ENCODE measurements at places on chromosomes 6 and 20.
A peak's percentile ranks its signal among the peaks of the same experiment; 100 is the strongest.

GRCh38 chr6:116663308-116663707, 5.3 kb downstream of the ZUP1 start:
- no peaks in the 10 kb centered on the region for H3K27me3 ChIP-seq
- no peak overlapping the region for H3K4me3 ChIP-seq
- no peak for DNase-seq
- H3K4me1 ChIP-seq, result no peaks in the 10 kb centered on the region
- no peaks in the 10 kb centered on the region for H3K36me3 ChIP-seq
- no peak overlapping the region for H3K27ac ChIP-seq

DNA sequence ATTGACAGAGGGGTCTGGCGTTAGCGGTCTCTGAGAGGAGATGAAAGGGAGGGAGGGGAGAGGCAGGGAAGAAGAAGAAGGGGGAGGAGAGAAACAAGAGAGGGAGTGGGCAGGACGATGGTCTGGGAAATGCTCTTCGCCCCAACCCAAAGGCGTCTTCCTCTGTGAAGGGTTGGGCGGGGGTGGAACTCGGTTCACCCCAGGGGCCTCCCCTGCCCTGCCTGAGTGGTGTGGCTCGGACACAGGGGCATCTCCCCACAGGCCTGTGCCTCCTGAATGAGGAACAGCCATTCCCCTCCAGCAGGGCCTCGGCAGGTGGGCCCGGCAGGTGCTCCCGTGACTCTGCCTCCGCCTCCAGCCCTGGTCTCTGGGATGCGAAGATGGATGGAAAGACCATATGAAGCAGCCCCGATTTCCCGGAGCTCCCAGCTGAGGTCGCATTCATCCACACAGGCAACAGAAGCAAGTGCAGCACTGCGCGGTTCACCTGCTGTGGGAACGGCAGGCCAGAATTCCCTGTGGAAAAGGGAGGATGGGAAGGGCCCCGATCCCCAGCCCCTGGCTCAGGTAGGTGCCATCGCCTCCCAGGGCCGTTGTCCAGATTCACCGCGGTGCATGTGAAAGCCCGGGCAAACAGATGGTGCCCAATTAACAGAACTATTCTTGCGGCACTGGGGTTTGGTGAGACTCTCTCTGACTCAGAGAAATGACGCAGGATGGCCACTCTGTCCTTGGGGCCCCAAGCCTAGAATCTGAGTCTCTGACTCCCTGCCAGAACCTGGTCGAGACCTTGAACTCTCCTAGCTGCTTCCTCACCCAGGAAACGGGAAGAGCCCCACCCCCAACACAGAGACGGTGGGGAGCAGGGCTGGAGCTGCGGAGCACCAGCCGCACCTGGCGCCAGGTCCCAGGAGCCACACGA, 29.4 kb upstream of the RPS6KA2 start:
- peaks cover 1% of the 10 kb centered on the region for H3K4me1 ChIP-seq
- no peaks in the 10 kb centered on the region for H3K27me3 ChIP-seq
- H3K4me3 ChIP-seq, result peak overlapping the region; percentile 35
- no peaks in the 10 kb centered on the region for H3K36me3 ChIP-seq
- H3K27ac ChIP-seq, result no peak overlapping the region

GRCh38 chr6:142015011-142015410, 117.7 kb upstream of the GJE1 start:
- DNase-seq, result no peak
- H3K36me3 ChIP-seq, result no peaks in the 10 kb centered on the region
- no peak overlapping the region for H3K4me3 ChIP-seq
- H3K4me1 ChIP-seq, result peaks cover 2% of the 10 kb centered on the region
- no peak overlapping the region for H3K27ac ChIP-seq
- no peaks in the 10 kb centered on the region for H3K27me3 ChIP-seq

GRCh38 chr20:5090191-5090590, 29.6 kb downstream of the PCNA start:
- DNase-seq, result no peak
- H3K4me3 ChIP-seq, result no peak overlapping the region
- H3K27me3 ChIP-seq, result no peaks in the 10 kb centered on the region
- H3K27ac ChIP-seq, result no peak overlapping the region
- no peaks in the 10 kb centered on the region for H3K36me3 ChIP-seq

GRCh38 chr20:16314320-16314719, 258.9 kb downstream of the KIF16B start:
- H3K4me3 ChIP-seq, result no peak overlapping the region
- H3K27me3 ChIP-seq, result no peaks in the 10 kb centered on the region
- no peak for DNase-seq
- H3K36me3 ChIP-seq, result no peaks in the 10 kb centered on the region

- H3K27me3 ChIP-seq, result no peaks in the 10 kb centered on the region
- H3K4me1 ChIP-seq, result no peaks in the 10 kb centered on the region
- H3K27ac ChIP-seq, result no peak overlapping the region
- no peak overlapping the region for H3K4me3 ChIP-seq
- DNase-seq, result no peak
Observed at GRCh38 chr6:159359581-159360297, 190.5 kb downstream of the FNDC1 start.

- no peak overlapping the region for H3K27ac ChIP-seq
- H3K4me1 ChIP-seq, result no peaks in the 10 kb centered on the region
- H3K36me3 ChIP-seq, result peaks cover 2% of the 10 kb centered on the region
- H3K27me3 ChIP-seq, result no peaks in the 10 kb centered on the region
- H3K4me3 ChIP-seq, result no peak overlapping the region
- no peak for DNase-seq
Observed at GRCh38 chr6:132498638-132499037, 14.3 kb downstream of the STX7 start.

- H3K4me3 ChIP-seq, result no peak overlapping the region
- H3K27ac ChIP-seq, result no peak overlapping the region
- peaks cover 4% of the 10 kb centered on the region for H3K4me1 ChIP-seq
- no peaks in the 10 kb centered on the region for H3K27me3 ChIP-seq
- no peaks in the 10 kb centered on the region for H3K36me3 ChIP-seq
Observed at GRCh38 chr20:5168651-5169396, 42.0 kb downstream of the CDS2 start.

DNA sequence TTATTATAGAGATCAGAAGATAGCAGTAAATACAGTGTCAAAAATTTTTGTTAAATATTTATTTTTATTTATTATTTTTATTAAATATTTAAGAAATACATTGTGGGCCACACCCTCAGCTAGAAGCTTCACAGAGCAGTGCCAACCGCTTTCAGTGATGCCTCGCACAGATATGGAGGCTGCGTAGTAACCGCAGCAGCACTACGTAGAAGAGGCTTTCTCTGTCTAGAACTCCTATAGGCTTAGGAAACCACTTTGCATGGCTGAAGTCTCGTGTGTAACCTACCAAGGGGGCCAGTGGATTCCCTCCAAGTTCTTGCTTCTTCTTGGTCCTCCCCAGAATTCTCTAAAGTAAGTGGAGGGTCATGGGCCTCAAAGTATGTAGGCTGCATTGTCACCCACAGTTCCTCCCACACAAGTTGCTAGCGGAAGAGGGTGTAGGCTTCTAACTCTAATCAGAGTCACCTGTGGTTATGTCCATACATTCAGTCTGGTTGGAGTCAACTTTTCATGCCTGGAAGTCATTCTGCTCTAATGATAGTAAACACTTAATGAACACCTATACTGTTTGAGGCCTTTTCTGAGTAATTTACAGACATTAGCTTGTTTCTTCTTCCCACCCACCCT, 285.6 kb downstream of the CDKAL1 start:
- no peaks in the 10 kb centered on the region for H3K27me3 ChIP-seq
- no peaks in the 10 kb centered on the region for H3K4me1 ChIP-seq
- no peak overlapping the region for H3K4me3 ChIP-seq
- no peak for DNase-seq
- no peak overlapping the region for H3K27ac ChIP-seq

GRCh38 chr20:17443131-17443858, 87.9 kb downstream of the BFSP1 start:
- no peak overlapping the region for H3K4me3 ChIP-seq
- H3K27ac ChIP-seq, result no peak overlapping the region
- no peak for DNase-seq
- no peaks in the 10 kb centered on the region for H3K36me3 ChIP-seq

DNA sequence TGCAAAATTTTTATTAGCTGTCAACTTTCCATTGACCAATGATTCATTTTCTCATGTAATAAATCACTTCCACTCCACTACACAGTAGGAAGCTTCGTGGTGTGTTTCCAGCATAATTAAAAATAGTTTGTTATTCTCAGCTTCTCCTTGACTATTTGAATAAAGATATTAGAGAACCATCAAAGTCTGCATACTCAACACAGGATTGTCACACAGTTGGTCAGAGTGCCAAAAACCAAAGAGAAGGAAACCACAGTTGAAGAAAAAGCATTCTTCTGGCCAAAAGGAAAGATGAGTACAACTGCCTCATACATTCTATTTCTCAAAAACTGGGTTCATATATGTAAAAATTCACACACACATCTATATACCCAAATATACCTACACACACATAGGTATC, 455.1 kb upstream of the HSF2 start:
- no peaks in the 10 kb centered on the region for H3K27me3 ChIP-seq
- no peaks in the 10 kb centered on the region for H3K4me1 ChIP-seq
- H3K4me3 ChIP-seq, result no peak overlapping the region
- H3K27ac ChIP-seq, result no peak overlapping the region

GRCh38 chr20:3553663-3554062, 82.8 kb downstream of the ATRN start:
- H3K27me3 ChIP-seq, result no peaks in the 10 kb centered on the region
- no peak overlapping the region for H3K27ac ChIP-seq
- H3K36me3 ChIP-seq, result no peaks in the 10 kb centered on the region
- no peaks in the 10 kb centered on the region for H3K4me1 ChIP-seq
- H3K4me3 ChIP-seq, result no peak overlapping the region

- no peak overlapping the region for H3K27ac ChIP-seq
- no peaks in the 10 kb centered on the region for H3K4me1 ChIP-seq
- H3K4me3 ChIP-seq, result no peak overlapping the region
- no peak for DNase-seq
- H3K36me3 ChIP-seq, result no peaks in the 10 kb centered on the region
Observed at GRCh38 chr20:48012401-48012974, 227.2 kb upstream of the SULF2 start.

DNA sequence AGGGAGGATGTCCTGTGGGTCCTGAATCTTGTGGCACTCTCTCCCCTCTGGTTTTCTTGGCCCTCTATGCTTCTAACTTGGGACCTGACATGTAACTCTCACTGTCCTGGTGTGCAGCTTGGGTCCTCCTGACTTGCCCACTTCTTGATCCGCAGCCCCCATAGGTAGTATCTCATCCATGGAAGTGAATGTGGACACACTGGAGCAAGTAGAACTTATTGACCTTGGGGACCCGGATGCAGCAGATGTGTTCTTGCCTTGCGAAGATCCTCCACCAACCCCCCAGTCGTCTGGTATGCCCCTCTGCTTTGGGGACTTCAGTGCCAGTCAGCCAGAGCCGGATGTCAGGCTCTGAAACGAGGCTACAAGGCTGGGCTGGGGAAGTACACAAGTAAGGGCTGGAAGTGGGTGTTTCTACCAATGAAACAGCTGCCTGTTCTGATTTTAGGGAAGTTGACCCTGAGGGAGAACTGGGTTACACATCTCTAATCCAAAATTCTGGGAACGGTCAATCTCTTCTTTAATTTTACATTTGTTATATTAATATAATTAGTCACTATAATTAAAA, 641 bp downstream of the DBNDD2 start:
- H3K4me3 ChIP-seq, result no peak overlapping the region
- no peak overlapping the region for H3K27ac ChIP-seq
- DNase-seq, result no peak
- H3K27me3 ChIP-seq, result peaks cover 3% of the 10 kb centered on the region
- 0 out of 2 replicates have a peak, but pooled peaks cover 2% of the 10 kb centered on the region for H3K4me1 ChIP-seq

GRCh38 chr6:81763968-81764367, 11.5 kb upstream of the TENT5A start:
- no peaks in the 10 kb centered on the region for H3K36me3 ChIP-seq
- H3K27me3 ChIP-seq, result no peaks in the 10 kb centered on the region
- no peak overlapping the region for H3K4me3 ChIP-seq
- no peak for DNase-seq
- H3K27ac ChIP-seq, result no peak overlapping the region
- no peaks in the 10 kb centered on the region for H3K4me1 ChIP-seq

- no peaks in the 10 kb centered on the region for H3K36me3 ChIP-seq
- DNase-seq, result no peak
- no peak overlapping the region for H3K27ac ChIP-seq
- H3K27me3 ChIP-seq, result no peaks in the 10 kb centered on the region
Observed at GRCh38 chr20:8807480-8808201, 261.2 kb upstream of the PLCB4 start.

GRCh38 chr20:46371656-46372055, 34.8 kb downstream of the ELMO2 start:
- H3K4me3 ChIP-seq, result no peak overlapping the region
- no peak overlapping the region for H3K27ac ChIP-seq
- H3K36me3 ChIP-seq, result peaks cover 37% of the 10 kb centered on the region
- no peak for DNase-seq
- no peaks in the 10 kb centered on the region for H3K4me1 ChIP-seq

DNA sequence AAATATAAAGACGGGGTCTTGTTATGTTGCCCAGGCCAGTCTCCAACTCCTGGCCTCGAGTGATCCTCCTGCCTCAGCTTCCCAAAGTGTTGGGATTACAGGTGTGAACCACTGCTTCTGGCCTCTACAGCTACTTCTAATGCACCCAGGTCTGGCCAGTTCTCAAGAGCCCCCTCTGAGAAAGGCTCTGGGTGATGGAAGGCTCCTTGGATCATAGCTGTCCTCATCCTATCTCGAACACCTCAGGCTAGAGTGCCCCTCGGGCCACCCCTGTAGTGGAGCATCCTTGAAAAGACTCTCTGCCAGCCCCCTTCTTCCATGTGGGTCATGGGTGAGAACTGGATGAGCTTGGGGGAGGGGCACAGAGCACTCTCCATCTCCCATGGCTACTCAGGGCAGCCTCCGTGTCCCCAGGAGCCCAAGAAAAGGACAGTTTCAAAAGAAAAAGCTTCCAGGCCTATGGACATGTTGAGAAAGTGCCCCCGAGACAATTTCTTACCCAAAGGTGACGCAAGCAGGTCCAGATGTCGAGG, 714 bp upstream of the MYLK2 start:
- H3K27ac ChIP-seq, result no peak overlapping the region
- no peaks in the 10 kb centered on the region for H3K36me3 ChIP-seq
- no peak overlapping the region for H3K4me3 ChIP-seq
- H3K4me1 ChIP-seq, result no peaks in the 10 kb centered on the region
- DNase-seq, result no peak

DNA sequence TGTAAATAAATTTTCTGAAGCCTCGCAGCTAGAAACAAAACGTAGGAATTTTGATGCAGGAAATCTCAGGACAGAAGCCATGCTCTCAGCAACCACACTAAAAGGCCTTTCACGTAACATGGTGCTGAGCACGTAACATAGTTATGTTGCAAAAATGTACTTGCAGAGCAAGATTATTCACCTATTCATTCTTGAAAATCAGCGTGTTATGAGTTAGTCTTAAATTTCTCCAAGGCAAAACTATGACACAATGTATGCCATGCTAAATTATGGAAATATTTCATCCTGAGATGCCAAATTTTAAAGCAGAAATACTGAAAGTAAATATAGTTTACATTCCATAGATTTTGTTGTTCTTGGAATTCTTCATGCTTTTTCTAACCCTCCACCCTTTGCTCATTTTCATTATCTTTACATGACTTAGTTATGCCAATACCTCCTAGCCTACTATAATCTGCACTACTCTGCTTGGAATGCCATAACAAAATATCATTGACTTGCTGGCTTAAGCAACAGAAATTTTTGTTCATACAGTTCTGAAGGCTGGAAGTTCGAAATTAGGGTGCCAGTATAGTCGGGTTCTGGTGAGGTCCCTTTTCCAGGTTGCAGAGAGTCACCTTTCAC, 179.8 kb upstream of the BMP5 start:
- H3K4me3 ChIP-seq, result no peak overlapping the region
- H3K27me3 ChIP-seq, result no peaks in the 10 kb centered on the region
- H3K27ac ChIP-seq, result no peak overlapping the region
- H3K36me3 ChIP-seq, result no peaks in the 10 kb centered on the region

All from iPS DF 6.9 (cell line).